ENCODE measurements at places on chromosomes 2 and 18.

- DNase-seq = no peak
Measured at GRCh38 chr2:60371681-60372080, 181.8 kb downstream of the BCL11A start.

DNA sequence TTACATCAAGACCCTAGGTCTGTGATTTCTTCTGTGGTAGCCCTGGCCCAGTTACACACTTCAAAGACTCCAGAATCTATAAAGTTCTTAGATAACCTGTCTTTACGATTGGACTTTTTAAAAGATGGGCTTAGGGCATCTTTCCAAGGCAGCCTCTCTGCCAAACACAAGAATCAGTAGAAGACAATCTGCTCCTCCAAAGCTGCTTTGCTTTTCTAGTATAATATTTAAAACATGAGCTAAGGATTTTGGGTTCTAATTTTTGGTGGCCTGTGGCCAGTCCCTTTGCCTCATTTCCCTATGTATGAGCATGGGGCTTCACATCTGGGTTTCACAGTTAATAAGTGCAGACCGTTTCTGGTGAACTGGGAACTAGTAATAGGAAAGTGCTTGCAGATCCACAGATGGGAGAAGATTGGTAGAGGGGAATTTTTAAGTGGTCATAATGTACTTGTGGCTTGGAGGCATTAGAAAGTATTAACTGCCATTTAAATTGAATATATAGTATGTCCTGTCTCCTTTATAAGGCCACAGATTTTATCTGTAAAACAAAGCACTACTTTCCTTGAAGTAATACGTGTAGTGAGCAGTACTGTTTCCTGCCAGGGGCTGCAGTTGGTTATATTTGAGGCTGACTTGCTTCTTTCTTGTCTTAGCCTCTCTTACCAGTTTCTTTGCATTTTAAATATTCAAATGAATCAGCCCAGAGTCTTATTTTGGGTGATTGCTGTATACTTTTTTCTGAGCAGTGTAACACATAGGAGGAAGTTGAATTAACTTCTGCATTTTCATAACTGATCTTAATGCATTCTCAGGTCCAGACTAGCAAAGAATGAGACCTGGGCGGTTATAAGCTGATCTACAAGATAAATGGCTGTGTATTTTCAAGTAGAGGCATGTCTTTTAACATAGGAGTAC is 1.5 kb downstream of the ARPC2 start:
- DNase-seq = no peak

DNA sequence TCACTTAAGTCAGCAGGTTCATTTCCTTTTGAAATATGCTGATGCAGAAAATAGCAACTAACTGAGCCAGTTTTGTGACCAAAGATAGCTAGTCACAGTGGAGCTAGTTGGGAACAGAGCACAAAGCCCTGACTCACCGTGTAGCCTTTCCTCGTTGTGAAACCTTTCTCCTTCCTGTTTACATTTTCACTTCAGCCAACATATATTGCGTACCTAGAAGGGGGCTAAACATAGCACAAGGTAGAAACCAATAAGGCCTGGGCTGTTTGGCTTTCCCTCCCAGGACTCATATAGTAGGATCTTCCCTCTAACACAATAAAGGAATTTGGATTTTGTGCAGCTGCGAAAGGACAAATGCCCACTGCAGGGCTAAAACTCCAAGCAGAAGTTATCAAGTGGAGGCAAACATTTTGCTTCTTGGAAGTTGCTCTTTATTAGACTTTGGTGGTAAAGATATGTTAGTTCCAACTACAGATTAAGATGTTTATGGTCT is 24.5 kb upstream of the LPIN2 start:
- no peak for DNase-seq

DNA sequence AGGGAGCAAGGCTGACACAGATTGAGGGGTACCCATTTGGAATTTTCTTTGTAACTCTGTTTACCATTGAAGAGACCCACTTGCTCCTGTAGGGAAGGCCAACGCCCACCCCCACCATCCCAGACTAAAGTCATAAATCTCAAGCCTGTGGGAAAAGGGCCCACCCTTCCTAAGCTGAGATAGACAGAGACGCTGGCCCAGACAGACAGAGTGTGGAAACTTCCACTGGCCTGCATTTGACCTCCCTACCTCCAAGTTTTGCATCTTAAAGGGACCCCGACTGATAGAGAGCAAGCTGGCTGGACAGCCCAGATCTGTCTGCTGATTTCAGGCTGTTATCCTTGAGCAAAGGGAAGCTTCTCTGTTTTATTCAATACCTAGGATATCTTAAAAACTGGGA is 48.2 kb upstream of the SLC14A2 start:
- DNase-seq = no peak

DNA sequence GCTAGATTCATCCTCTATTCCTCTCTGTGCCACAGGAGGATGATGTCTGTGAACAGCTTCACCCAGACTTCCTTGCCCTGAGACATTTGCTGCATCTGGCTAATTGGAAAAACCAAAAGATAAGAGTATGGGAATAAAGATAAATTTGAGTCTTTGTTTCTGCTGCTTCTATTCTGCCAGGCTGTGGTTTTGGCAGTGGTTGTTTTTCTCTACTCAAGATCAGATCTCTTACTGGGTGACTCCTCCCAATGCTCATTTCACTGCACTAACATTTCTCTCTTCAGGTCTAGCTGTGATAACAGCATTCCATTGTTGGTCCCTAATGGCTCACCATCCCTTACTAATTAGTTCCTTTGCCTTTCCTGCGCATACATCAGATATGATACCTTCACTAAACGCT is 89.5 kb downstream of the CALCRL start:
- no peak for DNase-seq

GRCh38 chr2:101698014-101698843 is 722 bp downstream of the MAP4K4 start:
- no peak for DNase-seq

GRCh38 chr2:104028061-104028460 is 825.9 kb upstream of the POU3F3 start:
- DNase-seq = no peak

DNA sequence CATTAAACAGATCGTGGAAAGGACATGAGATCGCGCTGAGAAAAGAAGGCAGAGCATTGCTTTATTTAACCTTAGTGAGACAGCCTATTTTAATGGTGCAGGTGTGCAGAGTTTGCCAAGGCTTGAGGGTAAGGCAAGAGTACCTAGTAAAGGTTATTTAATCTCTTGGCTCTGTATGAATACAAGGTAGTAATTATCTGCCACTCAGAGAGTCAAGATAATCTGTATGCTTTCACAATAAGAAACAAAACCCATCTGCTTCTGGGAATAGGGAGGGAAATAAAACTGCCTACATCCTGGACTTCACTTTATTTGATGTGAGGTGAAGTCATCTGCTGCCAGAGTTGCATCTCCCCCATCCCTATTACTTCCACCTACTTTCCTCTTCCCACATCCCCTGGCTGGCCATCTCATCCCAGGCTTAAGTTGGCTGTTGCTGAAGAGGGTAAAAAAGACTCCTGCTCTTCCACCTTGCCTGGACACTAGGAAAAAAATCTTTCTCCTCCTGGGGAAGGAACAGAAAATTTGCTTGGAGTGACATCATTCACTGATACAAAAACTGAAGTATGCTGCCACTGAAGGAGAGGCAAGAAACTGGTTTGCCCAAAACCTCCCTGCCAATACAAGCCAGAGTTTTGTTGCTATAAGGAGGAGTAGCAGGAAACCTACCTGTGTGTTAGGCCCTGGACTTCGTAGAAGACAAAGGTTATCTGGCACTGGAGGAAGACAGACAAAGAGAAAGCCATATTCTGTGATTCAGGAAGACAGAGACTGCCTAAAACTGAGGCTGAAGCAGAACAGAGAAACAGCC is 35.8 kb upstream of the ARHGAP25 start:
- DNase-seq = no peak

DNA sequence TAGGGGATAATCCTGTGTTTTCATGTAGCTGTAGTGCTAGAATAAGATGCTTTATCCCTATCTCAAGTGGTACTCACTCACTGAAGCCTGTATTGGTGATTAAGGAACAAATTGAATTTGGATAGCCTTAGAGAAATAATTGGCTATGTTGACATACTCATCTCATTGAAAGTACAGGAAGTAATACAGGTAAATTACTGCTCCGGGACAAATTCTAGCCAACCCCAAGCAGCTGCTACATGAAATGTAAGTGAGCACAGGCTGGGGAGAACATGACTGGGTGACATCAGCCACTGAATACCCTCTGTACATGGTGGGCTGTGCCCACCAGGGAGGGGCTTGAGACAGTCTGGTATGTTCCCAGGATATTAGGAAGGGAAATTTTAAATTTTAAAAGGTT is 188.4 kb upstream of the RASGRP3 start:
- DNase-seq = no peak

DNA sequence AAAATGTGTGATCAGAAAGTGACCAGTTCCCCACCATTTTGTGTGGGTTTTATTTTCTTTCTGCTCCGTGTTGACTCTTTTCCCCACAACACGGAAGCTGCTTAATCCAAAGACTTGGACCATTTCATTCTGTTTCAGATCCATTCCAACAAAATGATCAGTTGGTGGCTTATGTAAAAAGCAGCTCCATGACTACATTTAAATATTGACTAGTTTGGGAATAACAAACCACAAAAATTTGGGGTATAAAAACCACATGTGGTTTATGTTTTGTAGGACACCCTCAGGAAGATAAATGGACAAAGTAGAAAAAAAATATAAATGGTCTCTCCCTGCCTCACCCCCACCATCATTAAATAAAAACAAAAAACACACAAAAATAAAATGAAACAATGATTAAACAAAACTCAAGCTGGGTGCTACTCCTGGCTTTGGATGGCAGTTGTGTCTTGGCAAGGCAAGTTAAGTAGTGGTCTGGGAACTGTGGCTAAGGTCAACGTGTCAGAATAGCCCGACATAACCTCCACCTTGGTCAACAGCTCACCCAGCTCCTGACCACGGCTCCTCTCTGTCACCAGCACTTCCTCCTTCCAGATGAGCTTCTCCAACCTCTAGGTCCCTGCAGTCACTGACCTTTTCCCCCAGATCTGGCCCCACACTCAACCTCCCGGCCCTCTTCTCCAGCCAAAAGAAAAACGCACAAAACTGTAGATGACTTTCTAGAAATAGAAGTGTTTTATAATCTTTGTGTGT is 12.8 kb upstream of the WIPF1 start:
- DNase-seq = no peak

GRCh38 chr18:46152808-46153617 is 48.8 kb downstream of the HAUS1 start:
- DNase-seq = no peak

DNA sequence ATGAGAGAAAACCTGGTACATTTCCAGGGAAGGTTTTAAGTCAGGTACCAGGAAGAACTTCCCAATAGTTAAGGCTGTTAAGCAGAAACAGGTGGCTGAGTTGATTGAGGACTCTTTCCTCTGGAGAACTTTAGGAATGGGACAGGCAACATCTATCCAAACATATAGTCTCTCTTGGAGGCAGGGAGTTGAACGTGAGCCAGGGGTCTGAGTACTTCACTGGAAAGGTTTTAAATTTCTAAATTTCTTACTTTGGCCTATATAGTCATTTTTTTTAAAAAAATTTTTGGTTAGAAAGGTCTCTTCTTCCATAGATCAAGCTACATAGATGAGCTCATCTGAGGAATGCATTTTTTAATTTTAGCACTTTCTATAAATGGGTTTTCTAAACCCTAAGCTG is 261.4 kb upstream of the TCF4 start:
- DNase-seq = no peak
